Activated CD4-positive, CD25-positive, alpha-beta regulatory T cell treated with anti-CD3 and anti-CD28 coated beads, Interleukin-2, amount 50 U/mL, for 16 hours (primary cell): ENCODE measurements at places on chromosomes 1 and 21.
A peak's percentile ranks its signal among the peaks of the same experiment; 100 is the strongest.

- DNase-seq: no peak
Measured at GRCh38 chr1:227786673-227787512, 28.6 kb upstream of the PRSS38 start.

- no peak for DNase-seq
Measured at GRCh38 chr1:67726224-67726623, 41.2 kb downstream of the GADD45A start.

DNA sequence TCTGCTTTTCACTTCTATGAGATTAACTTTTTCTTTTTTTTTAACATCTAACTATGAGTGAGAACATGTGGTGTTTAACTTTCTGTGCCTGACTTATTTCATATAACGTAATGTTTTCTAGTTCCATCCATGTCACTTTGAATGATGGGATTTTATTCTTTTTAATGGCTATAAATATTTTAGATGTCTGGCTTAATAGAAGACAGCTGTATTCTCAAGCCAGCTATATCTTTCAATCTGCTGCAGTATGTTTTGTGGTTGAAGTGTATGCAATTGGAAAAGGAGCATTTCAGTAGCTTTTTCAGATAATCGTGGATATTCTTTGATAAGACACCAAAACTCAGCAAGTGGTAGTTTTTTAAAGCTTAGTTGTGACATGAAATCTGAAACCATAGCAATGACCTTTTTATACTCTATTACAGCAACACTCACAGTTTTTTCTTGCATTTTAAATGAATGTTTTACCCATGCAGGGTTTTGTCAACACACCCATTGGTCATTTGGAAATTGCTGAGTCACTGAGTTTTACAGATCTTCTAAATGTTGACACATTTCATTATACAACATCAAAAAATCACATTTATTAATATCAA is 5.7 kb upstream of the SVBP start:
- no peak for DNase-seq

DNA sequence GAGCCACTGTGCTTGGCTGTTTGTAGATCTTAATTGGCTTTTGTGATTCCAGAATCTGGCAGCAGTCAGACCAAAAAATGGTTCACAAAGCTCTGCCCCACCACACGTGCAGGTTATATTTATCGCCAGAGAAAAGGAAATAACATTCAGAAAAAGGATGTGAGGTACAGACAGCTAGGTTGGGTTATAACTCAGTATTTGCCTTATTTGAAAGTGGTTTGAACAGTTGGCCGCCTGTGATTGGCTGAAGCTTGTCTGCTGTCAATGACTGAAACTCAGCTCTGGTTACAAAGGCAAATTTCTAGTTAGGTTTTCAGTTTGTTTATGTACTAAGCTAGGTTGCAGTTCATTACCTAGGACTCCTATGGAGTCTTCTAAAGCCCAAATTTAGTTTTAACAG is 9.6 kb downstream of the SH3BGR start:
- DNase-seq: no peak

- DNase-seq: no peak
Measured at GRCh38 chr1:169724168-169724567, 9.7 kb downstream of the SELE start.

- no peak for DNase-seq
Measured at GRCh38 chr21:42493109-42494060, 2.6 kb downstream of the RSPH1 start.

DNA sequence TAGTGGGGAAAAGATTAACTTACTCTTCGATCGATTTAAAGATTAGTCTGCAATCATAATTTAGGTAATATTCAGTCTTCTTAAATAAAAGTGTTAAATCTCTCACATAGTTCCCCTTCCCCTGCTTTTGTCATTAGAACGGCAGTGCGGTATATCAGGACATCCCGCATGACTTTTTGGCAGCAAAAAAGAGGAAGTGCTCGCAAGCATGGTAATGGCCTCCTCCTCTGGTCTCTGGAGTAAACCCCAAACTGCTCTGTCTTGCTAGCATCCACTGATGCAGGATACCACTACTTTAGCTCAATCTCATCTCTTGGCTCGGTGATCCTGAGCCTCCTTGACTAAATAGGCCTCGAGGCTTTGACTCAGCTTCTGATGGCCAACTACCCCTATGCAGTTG is 78.7 kb upstream of the VAV3 start:
- no peak for DNase-seq

GRCh38 chr1:217569021-217569420 is 61.9 kb downstream of the GPATCH2 start:
- no peak for DNase-seq

GRCh38 chr1:24705260-24706073 is 39.8 kb upstream of the CLIC4 start:
- DNase-seq: no peak

DNA sequence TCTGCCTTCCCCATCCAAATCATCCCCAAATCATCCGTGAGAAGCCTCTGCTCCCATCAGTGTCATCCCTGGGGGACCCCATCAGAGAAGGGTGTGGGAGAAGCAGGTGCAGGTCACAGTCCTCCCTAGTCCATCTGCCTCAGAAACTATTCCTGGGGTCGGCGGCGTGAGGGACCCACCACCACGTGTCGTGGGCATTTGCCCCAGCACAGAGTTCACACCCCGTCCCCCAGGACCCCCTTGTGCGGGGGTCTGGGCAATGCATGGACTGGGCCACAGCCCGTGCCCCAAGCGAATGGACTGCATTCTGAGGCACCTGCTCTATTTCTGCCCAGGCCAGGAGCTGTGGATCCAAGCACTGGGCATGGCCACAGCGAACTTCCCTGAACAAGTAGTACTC is 38.4 kb downstream of the ATF3 start:
- DNase-seq: no peak

DNA sequence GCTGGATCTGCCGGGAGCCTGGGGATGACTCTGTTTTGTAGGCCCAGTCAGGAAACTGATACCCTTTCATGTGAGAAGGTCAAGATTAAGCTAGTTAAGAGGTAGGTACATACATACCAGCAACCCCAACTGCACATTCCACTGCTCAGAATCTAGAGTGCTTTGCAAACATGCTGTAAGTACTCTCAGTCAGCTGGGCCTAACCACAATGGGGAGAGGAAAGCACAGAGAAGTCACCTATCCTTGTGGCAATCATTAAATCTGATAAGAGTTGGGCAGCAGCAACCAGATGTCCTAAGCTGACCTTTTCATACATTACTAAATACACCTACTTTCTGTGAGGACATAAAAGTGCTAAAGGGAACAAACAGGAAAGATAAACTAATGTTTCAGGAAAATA is 2.5 kb downstream of the ETV3 start:
- DNase-seq: no peak

- no peak for DNase-seq
Measured at GRCh38 chr1:167357305-167357704, 136.6 kb downstream of the POU2F1 start.

GRCh38 chr1:56339786-56340465 is 239.4 kb downstream of the PLPP3 start:
- no peak for DNase-seq

GRCh38 chr1:192763243-192763642 is 45.6 kb upstream of the RGS2 start:
- DNase-seq: no peak

DNA sequence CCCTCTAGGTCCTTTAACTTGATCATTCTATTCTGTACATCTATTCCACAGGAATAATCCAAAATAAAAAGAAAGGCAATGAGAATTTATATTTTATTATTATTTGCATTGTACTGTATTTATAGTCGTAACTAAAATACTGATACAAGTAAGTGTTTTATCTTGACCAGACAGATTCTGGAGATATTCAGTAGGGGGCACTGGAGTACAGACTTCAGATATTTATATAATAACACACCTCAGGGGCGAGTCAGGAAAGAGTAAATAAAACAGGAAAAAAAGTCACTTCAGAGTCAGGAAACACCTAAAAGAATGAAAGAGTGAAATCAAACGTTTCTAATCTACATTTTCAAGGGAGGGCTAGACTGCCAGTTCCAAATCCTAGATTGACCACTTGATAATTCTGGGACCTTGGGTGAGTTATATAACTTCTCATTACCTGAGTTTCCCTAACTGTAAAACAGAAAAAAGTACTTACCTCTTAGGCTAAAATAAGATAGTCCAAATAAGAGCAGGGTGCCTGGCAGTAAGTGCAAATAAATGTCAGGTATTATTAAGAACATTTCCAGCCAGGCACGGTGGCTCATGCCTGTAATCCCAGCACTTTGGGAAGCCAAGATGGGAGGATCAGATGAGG is 31.1 kb upstream of the MTF1 start:
- no peak for DNase-seq

DNA sequence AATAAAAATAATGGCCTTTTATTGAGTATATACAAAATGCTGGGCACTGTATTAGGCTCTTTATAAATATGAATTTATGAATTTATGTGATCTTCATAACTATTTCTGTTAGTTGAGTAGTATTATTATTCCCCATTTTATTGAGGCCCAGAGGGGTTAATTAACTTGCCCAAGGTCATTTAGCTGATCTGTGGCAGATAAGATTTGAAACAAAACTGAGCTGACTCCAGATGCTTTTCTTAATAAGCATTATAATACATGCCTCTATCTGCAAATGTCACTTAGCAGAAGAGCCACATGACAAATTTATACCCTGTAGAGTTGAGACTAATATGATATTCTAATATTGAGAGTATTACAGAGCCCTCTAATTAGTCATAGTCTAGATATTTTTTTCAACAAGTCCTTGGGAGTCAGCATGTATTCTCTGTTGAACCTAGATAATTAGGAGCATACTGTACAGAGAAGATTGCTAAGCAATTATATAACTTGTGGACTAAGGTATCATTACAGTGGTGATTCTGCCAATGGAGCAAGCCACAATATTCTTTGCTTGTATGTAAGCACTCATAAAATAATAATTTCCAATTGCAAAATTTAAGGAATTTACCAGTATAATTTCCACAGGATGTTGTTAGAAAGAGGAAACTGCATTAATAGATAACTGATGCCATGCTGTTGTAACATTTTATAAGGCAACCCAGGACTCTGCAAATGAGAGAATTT is 112.0 kb downstream of the LRRC40 start:
- DNase-seq: no peak

DNA sequence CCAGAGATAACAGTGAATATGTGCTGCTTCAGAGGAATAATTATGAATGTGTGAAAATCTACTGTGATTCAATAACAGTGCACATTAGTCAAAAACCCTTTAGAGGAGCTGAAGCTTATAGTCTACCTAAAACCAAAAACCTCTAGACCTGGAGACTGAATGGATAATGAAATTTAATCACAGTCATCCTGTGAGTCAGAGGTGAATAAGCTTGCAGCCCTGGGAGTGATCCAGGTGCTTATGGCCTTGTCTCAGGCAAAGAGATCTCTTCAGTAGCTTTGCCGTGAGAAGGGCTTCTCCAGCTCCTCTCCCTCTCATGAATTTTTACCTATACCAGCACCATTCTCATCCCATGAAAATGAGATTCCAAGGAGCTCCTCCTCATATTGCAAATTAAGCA is 81.3 kb upstream of the RGS4 start:
- no peak for DNase-seq

DNA sequence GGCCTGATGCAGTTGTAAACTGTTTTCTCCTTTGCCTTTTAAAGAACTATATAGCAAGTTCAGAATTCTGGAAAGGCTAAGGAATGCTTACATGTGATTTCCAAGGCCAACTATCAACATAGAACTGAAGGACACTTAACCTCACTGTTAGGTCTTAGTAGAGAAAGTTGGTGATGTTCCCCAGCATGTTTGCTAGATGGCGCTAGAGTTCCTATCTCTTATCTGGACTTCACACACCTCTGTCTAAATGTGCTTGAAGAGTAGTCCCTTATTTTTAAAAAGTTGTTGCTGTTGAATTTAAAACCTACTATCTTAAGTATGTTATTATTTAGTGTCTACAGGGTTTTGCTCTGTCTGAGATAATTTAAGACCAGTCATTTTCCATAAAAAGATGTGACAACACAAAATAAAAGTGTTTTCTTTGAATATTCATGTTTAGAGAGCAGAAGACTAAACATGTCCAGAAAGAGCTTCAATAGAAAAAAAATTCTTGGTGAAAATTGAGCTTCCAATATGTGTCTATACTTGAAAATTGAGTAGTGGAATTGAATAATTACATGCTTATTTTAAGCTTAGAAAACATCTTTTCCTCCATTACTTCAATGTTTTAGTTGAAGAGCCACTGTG is 237.3 kb downstream of the S1PR1 start:
- no peak for DNase-seq

- no peak for DNase-seq
Measured at GRCh38 chr1:98157524-98158313, 236.9 kb upstream of the DPYD start.

GRCh38 chr1:18583326-18583941 is 47.2 kb upstream of the PAX7 start:
- no peak for DNase-seq

DNA sequence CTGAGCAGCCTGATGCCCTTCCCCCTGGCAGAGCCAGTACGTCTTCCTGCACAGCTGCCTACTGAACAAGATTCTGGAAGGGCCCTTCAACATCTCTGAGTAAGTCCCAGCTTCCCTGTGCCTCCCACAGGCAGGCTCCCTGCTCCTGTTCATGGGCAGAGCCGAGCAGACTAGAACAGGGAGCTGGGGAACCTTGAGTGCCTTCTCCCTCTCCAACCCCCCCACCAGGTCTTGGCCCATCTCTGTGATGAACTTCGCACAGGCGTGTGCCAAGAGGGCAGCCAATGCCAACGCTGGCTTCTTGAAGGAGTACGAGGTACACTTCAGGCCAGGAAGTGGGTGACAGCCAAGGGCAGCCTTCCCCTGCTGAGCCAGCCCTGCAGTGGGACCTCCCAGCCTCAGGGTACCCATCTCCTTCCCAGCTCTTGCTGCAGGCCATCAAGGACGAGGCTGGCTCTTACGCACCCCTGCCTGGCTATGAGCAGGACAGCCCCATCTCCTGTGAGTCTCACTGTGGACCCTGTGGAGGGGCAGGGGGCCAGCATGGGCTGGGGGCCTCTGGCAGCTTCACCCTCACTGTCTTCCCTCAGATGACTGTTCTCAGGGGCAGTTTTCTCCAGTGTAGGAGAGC is 6.4 kb upstream of the LGR6 start:
- DNase-seq: no peak

- no peak for DNase-seq
Measured at GRCh38 chr1:81232420-81232819, 568.3 kb upstream of the ADGRL2 start.

DNA sequence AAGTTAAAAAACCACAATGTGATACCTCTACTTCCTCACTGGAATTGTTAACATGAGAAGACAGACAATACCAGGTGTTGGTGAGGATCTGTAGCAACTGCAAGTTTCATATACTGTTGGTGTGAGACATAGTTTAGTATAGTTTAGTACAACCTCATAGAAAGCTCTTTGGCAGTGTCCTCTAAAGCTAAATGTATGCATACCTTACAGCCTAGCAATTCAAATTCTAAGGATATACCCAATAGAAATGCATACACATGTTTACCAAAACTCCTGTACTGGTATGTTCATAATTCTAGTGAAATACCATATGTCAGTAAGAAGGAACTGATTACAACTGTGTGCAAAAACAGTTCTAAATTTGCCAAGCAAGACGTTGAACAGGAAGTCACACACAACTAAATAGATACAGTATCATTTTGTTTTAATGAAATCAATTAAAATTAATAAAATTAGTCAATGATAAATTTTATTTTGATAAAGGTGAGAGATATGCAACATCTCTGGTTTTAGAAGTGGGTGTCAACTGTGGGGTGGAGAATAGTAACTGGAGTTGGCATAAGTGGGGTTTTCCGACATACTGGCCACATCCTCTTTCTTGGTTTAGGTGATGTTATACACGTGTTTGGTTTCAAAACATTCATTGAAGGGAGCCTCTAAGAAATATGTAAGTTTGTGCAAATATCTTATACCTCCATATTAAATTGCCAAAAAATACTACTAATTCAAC is 450.7 kb downstream of the PTPRC start:
- peak; percentile 5 for DNase-seq

- DNase-seq: no peak
Measured at GRCh38 chr21:36396971-36397370, 11.8 kb downstream of the CHAF1B start.
